Right lobe of liver (tissue), 6 donors: ENCODE measurements at places on chromosomes 12 and 14.

DNA sequence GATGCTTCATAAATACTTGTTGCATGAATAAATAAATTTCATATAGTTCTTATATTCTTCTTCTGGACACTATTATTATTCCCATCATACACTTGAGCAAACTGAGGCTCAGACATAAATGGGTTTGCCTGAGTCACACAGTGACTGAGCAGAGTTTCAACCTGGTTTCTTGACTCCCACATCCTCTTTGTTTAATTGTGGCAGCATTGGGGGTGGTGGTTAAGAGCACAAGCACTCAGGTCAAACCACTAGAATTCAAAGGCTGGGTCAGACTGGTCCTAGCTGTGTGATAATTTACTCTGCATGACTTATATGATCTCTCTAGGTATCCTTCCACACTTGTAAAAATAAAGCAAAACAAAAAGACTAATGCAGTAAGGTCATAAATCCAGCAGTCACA lies 274.9 kb upstream of the SRRM4 start:
- no peak for DNase-seq

DNA sequence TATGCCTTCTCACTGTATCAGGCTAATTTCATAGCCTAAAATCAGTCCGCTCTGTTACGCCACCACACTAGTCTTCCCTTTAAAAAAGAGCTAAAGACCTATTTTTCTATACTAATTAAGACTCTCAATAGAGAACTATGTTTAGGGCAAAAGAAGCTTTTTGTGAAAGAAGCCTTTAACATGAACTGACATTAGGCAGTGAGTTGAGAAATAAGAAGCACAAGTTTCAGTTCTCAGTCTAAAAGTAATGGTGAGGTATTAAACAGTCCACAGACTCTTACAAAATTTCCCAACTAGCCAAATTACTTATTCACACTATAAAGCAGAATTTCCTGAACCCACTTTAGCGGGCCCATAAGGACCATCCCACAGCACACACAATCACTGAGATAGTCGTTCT lies 93.7 kb downstream of the SOX5 start:
- no peak for DNase-seq

DNA sequence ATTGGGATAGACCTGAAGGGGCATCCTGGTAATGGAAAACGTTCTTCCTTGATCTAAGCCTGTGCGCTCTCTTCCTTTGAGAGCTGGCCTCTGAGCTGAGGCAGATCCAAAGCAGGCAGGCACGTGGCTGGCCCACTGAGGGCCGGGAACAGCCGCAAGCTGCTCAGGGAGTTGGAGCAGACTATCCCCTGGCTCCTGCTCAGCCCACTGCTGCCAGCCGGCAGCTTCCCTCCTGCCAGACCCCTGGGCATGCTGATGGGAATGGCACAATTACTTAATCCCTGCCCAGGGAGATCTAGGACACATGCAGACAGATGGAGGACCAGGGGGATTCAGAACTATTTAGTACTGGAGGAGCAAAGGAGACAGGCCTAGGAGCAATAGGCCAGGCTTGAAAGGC lies 14.4 kb downstream of the NEUROD4 start:
- no peak for DNase-seq

- DNase-seq = no peak
These were observed 204.5 kb upstream of the TBX3 start for GRCh38 chr12:114888448-114888847.

DNA sequence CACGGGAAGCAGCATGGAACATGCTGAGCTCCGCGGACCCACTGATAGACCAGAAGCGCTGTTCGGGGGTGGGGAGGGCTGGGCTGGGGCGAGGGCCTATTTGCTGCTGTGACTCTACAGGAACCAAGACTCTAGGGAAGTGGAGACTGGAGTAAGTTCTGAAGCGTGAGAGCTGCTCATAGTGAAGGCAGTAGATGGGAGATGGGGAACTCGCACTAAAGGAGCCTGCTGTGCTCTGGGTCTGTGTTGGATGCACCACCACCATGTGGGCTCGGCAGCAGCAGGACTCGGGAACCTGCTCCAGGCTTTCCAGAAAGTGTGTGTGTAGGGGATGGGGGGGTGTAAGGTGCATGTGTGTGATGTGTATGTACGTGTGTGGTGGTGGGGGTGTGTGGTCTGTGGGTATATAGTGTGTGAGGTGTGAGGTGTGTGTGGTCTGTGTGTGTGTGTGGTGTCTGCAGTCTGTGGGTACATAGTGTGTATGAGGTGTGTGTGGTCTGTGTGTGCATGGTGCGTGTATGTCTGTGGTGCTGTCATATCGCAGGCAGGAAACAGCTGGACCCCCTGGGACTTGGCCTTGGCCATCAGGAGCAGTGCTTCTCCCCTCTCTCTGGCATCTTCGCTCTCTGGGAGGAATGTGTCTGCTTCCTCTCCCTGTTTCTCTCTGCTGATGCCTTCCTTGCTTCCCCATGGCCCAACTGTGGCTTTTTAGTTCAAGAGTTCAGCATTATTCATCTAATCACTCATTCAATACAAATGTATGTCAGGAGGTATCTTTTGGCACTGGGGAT lies 378.9 kb downstream of the FUT8 start:
- no peak for DNase-seq

- DNase-seq = no peak
These were observed 25.6 kb downstream of the EMP1 start for GRCh38 chr12:13222076-13222475.

DNA sequence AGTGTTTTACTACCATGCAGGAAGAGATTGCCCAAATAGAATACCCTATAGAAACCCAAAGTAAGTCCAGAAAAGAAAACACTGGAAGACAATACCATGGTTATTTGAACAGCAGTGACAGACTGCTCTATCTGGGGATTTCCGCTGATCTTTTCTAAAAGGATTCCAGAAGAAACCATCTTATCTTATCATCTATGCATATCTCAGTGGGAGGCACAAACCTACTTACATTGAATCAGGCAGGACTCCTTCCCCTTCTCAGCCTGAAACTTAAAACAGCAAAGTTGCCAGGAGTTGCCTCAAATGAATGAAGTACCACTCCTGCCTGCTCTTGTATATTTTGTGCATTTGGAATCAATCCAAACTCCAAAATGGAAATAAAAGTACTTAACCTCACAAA lies 56.7 kb upstream of the NR2C1 start:
- no peak for DNase-seq

GRCh38 chr12:3532931-3533702 lies 42.1 kb downstream of the PRMT8 start:
- DNase-seq = no peak

- DNase-seq = no peak
These were observed 73.2 kb downstream of the MYRFL start for GRCh38 chr12:69898236-69898635.
